ENCODE measurements at places on chromosomes 16 and 17.

- no peak for DNase-seq
Observed at GRCh38 chr17:74147966-74148365, 55.5 kb upstream of the RPL38 start.

DNA sequence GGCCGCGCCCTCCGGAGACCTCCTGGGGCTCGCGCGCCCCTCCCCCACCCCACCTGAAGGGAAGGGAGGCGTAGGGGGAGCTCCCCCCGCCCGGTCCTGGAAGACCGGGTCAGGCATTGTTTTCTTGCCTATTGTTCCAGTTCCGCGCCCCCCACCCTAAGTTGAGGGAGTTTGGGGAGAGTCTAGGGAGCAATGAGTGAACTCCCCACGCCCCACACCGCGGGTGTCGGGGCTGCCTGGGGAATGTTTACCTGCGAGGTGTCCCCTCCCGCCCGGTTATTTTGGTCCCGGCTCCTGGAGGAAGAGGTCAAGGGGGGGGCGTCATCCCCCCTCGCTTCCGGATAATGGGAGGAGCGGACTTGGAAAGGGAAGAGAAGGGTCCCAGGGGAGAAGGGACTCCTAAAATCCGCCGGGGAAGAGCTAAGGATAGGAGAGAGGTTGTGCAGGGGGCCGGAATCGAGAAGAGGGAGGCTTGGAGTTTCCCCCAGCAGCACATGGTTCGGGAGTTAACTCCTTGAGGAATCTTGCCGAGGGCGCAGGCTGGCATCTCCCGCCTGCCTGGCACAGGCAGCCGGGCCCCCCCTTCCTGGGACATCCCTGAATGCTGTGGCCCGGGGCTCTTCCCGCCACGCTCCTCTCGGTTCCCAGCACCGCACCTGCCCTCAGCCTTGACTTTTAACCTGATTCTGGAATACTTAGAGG, 881 bp downstream of the MLLT6 start:
- peak; percentile 59 for DNase-seq

- DNase-seq, result no peak
Observed at GRCh38 chr16:8481810-8482209, 108.5 kb downstream of the TMEM114 start.

DNA sequence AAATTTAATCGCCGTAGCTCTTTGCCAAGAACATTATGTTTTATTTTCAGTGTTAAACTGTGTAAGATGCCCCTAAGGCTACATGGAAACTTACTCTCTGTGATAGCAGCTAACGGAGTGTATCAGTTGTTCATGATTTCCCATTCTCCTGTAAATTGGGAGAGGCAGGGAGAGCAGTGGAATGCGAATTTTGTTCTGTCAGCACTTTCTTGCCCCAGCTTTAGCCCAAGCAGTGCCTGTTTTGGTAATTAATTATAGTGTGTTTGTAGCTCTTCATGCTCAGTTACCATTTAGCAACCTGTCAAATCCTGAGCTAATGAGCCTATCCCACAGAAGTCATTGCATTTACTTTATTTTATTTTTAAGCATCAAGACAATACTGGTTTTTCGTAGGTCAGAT, 475.1 kb upstream of the RBFOX1 start:
- no peak for DNase-seq

Measured in GM23248 (cell line).